ENCODE measurements at places on chromosomes 6 and 20.

GRCh38 chr6:27157459-27158315 is 89.8 kb upstream of the PRSS16 start:
- peak; percentile 50 for DNase-seq

- DNase-seq: no peak
These were observed 102.7 kb downstream of the MBOAT1 start for GRCh38 chr6:20109526-20109925.

GRCh38 chr6:98292810-98293209 is 541.6 kb upstream of the POU3F2 start:
- DNase-seq: no peak

- DNase-seq: no peak
These were observed 21.4 kb downstream of the GSTA2 start for GRCh38 chr6:52741872-52742271.

DNA sequence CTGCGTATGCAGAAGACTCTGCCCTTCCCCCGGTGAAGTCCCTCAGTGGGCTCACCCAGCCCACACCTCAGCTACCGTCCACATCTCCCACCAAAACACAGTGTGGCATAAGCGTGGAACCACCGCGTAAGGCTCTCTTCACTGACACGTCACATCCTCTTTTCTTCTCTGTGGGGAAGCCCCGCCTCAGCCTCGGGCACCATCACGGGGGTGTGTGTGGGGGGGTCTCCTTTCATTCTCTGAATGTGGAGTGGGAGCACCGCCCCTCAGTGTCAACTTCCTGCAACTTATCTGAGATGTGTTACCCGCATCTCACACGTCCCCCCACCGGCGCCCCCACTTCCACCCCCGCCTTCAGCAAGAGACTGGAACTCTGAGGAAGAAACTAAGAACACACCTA is 388.4 kb upstream of the JARID2 start:
- no peak for DNase-seq

GRCh38 chr6:36997811-36998722 is 7.4 kb upstream of the FGD2 start:
- no peak for DNase-seq

DNA sequence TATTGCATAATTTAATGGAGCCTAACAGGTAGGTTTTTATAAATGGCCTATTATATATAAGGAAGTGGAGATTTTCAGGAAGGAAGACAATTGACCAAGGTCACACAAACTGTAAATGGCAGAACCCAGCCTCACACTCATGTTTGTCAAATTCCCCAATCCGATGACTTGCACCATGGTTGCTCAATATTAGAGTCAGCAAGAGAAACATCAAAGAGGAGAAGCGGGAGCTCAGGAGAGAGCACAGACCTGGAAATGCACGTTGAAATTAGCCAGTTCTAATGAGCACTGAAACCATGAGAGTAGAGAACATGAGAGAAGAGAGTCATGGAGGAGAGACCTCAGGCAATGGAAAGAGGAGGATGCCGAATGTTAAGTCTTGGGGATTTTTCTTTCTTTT is 13.5 kb upstream of the MLIP start:
- no peak for DNase-seq

GRCh38 chr6:161068321-161068741 is 76.8 kb downstream of the MAP3K4 start:
- no peak for DNase-seq

DNA sequence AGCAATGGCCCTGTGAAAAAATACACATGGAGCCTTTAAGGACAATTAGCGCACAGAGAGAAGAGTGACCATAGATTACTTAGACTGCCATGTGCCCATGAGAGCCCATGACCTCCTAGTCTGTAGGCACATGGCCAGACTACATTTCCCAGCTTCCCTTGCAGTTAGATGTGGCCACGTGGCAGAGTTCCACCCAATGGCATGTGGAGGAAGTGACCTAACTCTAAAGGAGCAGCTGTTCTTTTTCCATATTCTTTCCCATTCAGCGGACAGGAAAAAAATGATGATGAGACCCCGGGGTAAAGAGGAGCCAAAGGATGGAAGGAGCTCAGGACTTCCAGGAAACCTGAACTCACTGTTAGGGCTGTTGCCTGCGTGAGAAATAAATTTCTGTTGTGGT is 116.6 kb downstream of the CBLN4 start:
- DNase-seq: no peak

DNA sequence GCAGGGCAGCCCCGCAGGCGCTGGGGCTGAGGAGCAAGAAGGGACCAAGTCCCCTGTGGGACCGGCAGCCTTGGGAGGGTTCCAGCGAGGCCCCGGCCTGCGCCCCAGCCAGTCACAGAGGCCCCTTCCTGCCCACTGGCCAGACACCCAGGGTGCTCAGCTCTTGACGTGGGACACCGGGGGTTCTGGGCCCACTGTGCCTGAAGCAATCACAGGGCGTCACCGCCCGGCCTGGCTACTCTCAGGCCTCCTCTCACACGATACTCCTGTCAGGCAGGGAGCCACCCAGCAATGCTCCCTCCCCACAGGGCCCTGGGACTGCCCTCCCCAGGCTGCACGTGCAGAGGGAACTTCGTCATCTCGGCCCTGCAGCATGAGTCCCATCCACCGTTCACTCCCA is 14.5 kb downstream of the TAF4 start:
- no peak for DNase-seq

- DNase-seq: no peak
These were observed 80.5 kb downstream of the DNAAF9 start for GRCh38 chr20:3326779-3327521.

DNA sequence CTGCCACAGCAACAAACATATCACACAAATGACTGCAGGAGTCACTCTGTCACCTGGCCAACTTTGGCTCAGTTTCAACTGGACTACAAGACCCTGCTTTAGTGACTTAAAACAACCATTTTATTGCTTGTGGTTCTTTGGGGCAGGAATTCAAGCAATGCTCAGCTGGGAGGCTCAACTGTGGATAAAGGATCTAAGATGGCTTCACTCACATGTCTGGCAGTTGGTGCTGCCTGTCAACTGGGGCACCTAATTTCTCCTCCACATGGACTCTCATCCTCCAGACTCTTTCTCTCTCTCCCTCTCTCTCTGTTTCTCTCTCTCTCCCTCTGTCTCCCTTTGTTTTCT is 2.8 kb upstream of the EPB41L2 start:
- no peak for DNase-seq

GRCh38 chr20:61118429-61119224 is 133.4 kb upstream of the CDH4 start:
- DNase-seq: no peak

DNA sequence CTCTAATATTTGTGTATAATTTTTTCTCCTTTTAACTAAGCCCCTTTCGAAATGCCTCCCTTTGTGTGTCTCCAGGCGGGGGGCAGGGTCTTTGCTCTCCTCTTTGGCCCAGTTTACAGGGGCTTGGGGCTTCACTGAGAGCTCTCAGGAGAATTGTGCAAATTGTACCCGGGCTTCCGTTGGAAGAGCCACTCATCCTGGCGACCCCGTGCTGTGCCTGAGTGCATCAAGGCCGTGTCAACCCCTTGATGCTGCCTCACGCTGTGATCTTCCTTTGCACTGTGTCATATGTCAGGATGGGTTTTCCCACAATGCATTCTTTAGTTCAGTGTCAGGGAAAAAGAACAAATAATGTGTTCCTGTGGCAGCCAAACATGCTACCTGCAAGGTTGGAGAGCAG is 118.0 kb upstream of the POU3F2 start:
- peak; percentile 12 for DNase-seq

GRCh38 chr6:40640599-40641227 is 53.5 kb upstream of the LRFN2 start:
- DNase-seq: no peak

- DNase-seq: no peak
These were observed 57.4 kb upstream of the PROKR2 start for GRCh38 chr20:5374171-5374570.

GRCh38 chr6:147829418-147829817 is 320.9 kb downstream of the SAMD5 start:
- no peak for DNase-seq

DNA sequence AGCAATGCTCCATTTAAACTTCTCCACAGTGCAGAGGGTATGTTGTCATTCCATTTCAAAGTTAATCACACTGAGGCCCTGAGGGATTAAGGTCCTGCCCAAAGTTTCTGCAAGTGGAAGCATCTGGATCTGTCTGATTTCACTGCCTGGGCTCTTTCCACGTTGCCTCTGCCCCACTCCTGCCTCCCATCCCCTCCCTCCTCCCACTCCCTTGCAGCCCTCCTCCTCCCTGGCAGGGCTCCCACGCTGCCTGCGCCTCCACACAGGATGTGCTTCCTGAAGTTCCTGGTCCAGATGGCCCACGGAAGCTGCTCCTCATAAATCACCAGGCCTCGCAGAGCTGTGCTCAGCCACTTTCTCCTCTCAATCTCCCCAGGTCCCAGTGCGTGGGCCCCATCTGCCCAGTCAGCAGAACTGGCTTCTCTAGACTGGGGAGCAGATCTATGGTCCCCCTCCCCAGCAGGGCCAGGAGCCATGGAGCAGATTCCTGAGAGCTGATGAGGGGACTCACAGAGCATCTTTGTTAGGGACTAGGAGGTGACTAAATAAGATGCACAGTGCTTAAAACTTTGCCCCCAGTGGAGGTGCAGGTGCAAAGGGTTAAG is 65.4 kb upstream of the MAFB start:
- no peak for DNase-seq

DNA sequence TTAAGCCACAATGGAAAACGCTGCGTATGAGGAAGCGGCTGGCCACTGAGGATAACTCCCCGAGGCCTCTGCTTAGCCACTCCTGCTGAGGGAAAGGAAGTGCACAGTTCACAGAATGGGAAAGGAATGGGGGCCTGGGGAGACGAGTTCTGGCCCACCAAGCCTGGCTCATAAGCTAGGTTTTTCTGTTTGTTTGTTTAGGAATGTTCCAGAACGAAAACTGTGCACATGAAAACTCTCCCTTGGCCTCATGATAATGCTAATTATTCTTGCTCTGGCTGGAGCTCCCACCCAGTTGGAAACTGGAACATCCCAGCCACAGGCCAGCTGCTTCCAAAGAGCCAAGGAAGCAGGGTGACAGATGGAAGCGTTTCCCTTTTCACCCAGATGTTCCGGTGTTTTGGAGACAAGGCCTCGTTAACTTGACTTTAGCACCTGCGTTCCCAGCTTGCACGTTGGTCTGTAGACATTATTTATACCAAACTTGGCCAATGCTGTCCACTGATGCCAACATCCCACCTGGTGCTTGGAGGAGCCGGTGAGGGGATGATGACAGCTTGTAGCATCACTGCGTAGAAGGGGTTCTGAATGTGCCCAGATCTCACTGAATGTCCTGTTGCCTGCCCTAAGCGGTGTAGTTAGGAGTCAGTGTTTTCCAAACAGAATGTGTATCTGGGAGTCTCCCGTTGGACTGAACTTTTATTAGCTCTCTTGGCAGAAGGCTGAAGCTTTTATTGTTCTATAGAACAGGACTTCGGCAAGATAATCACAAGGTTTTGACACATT is 34.5 kb downstream of the APCDD1L start:
- no peak for DNase-seq

GRCh38 chr6:41939176-41939847 is 2.3 kb downstream of the CCND3 start:
- DNase-seq: no peak

DNA sequence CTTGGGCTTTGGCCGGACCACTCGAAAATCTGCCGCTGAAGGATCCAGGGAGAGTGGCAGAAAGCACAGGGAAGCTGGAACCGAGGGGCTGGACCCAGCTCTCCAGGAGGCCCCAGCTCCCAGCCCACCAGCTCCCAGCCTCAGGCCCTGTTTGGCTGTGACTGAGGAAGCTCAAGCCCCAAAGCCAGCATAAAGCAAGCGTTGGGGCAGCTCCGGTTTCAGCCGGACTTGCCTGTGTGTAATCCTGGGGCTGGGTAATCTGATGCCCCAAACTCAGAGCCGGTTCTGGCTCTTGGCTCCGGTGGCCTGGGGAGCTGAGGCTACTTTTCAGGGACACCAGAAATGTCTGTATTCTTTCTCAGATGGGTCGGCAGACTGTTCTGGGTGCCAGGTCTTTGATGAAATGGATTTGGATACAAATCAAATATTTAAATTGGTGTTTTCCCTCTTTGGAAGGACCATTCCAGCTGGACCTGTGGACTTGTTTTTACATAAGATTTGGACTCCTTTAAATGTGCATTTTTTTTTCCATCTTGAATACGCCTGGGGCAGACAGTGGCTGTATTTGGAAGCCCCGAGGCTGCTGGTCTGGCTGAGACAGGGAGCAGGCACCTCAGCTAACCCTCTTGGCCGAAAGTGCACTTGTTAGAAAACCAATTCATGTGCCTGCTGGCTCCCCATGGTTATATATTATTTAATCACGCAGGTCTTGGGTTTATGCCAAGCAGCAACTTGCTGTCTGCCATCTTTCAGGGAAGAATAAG is 29.7 kb downstream of the RPP40 start:
- peak; percentile 42 for DNase-seq

DNA sequence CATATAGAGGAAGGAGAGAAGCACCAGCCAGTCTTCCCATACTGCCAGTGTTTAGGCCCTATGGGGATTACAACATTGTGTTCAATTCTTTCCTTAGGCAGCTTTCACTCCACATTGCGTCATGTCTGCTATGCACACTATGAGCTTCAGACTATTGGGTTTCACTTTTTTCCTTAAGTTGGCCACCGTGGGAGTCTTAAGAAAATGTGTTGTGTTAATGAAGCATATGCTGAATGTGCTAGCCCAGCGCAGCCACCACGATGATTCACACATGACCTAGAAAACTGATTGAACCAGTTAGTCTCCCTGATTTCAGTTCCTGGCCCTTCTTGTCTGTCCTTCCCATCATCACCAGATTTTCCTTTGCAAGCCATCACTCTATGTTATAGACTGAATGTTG is 21.5 kb downstream of the TUBB2B start:
- DNase-seq: no peak

GRCh38 chr20:62736026-62736406 is 27.4 kb downstream of the NTSR1 start:
- DNase-seq: no peak

Measured in HEK293T (cell line).